ENCODE measurements at places on chromosomes 2 and 18.

GRCh38 chr18:12907258-12907925, 23.4 kb upstream of the PTPN2 start:
- DNase-seq, result no peak

- DNase-seq, result peak; percentile 68
Observed at GRCh38 chr2:205700331-205701132, 18.2 kb downstream of the NRP2 start.

DNA sequence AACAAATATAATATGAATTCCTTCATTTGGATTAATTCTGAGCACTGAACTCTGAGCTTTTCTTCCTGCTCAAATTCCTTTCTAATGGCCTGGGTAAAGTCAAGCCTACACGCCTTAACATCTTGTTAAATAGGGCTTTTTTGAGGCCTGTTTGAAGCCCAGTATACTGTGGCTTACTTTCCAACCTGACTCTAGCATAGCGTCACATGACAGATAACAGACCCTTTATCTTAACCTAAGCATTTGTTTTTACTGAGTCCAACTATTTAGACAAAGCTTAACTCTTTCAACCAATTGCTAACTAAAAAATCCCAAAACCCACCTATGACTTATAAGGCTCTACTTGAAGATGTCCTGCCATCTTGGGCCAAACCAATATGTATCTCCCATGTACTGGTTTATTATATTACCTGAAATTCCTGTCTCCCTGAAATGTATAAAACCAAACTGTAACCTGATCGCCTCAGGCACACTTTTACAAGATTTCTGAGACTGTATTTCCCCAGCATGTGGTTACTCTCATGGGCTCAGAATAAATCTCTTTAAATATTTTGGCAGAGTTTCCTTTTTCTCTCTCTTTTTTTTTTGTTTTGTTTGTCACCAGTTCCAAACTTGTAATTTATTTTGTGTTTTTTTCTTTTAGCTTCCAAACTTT, 271.1 kb upstream of the VWC2L start:
- no peak for DNase-seq

DNA sequence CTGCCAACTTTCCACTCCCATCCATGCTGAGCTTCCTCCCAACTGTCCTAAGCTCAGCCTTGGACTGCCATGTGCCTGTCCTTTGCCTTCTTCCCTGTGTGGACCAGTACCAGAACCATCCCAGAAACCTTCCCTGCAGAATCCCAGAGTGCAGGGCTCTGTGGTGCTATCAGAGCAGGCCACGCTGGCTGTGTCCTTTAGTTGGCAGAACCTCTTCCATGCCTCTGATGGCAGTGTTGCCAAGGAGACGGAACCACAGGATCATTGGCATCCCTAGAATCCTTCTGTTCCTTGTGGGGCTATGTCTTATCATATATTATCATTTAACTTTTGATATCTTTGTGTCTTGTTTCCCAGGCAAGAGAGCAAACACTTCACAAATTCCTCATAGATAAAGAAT, 73.0 kb upstream of the NOSTRIN start:
- no peak for DNase-seq

GRCh38 chr2:232133078-232133477, 171.6 kb downstream of the DIS3L2 start:
- DNase-seq, result no peak

- DNase-seq, result no peak
Observed at GRCh38 chr18:34718610-34719009, 8.5 kb downstream of the DTNA start.

Measured in femur (tissue), 1 donor.